ENCODE measurements at places on chromosomes 7 and 10.

- peak; percentile 72 for DNase-seq
Measured at GRCh38 chr10:101839416-101840063, 4.1 kb downstream of the KCNIP2 start.

- peak; percentile 74 for DNase-seq
Measured at GRCh38 chr7:78197447-78197846, 398.9 kb downstream of the PHTF2 start.

GRCh38 chr7:39908973-39909372 lies 41.1 kb upstream of the CDK13 start:
- DNase-seq = no peak

GRCh38 chr7:115087437-115087836 lies 165.5 kb downstream of the MDFIC start:
- peak; percentile 69 for DNase-seq

DNA sequence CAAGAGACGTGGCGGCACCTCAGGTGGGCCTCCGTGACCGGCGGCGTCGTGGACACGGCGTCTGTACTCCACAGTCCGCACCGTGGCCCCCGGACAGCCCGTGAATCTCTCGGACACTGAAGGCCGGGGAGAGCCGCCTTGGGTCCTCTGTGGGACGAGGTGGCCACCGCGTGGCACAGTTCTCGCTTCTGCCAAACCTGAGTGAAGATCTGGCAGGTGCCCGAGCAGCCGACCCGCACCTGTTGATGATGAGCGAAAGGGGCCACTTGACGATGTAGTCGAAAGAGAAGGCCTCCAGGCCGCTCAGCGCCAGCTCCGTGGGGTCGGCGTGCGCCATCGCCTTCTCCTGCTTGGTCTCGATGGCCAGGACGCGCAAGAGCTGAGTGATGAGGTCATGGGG lies 8.5 kb upstream of the ADAM8 start:
- no peak for DNase-seq

- DNase-seq = no peak
Measured at GRCh38 chr7:4629287-4629895, 52.7 kb upstream of the FOXK1 start.

- no peak for DNase-seq
Measured at GRCh38 chr10:47214520-47214919, 85.5 kb upstream of the GDF10 start.

Data from AG08395 (cell line).